Hepatocyte (in vitro differentiated cells): ENCODE measurements at places on chromosomes 6 and 20.

DNA sequence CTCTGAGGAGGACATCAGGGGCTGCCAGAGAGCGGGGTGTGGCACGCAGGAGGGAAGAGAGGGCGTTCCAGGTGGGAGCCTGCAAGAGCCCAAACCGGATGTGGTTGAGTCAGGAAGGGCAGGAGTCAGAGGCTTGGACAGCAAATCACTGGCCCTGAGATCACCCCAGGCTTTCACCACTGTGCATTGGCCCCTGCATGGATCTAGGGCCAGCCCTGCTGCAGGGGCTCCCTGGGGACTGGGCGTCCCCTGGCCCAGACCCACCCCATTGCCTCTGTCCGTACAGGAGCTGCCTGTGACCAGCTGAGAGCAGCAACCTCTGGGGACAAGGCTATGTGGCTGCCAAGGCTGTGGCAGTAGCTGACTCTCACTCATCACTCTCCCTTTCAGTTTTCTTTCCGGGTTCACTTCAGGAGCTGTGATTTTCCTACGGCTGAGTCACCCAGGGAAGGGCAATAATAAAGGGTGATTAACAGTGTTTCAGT, 33.9 kb downstream of the KCNK17 start:
- DNase-seq: peak; percentile 68

- no peak for DNase-seq
These were observed 99.7 kb upstream of the SNX9 start for GRCh38 chr6:157723376-157723775.

GRCh38 chr6:3446184-3446583, 10.7 kb downstream of the SLC22A23 start:
- no peak for DNase-seq

DNA sequence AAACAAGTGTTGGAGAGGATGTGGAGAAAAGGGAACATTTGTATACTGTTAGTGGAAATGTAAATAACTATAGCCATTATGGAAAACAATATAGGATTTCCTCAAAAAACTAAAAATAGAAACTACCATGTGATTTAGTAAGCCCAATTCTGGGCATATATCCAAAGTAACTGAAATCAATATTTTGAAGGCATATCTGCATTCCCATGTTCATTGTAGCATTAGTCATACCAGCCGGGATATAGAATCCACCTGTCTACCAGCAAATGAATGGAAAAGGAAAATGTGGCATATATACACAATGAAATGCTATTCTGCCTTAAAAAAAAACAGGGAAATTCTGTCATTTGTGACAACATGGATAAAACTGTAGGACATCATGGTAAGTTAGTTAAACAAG, 15.3 kb upstream of the C6orf58 start:
- DNase-seq: no peak

- DNase-seq: peak; percentile 38
These were observed 200.7 kb upstream of the BMP2 start for GRCh38 chr20:6566821-6567220.

DNA sequence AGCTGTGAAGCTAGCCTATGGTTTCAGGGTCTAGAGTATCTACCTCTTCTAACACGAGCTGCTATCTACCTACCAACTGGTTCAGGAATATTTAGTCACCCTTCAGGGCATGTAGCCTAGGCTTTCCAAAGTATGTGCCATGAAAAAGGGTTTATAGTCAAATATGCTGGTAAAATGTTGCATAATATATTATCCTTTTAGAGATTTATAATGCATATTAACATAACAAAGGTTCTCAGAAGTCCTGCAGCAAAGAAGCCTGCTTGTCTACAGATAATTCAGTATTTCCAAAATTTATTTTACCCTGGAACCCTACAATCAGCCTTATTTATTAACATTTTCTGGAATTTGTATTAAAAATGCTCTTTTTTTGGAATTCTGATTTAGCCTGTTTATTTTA, 56.0 kb downstream of the PRDM13 start:
- DNase-seq: no peak

DNA sequence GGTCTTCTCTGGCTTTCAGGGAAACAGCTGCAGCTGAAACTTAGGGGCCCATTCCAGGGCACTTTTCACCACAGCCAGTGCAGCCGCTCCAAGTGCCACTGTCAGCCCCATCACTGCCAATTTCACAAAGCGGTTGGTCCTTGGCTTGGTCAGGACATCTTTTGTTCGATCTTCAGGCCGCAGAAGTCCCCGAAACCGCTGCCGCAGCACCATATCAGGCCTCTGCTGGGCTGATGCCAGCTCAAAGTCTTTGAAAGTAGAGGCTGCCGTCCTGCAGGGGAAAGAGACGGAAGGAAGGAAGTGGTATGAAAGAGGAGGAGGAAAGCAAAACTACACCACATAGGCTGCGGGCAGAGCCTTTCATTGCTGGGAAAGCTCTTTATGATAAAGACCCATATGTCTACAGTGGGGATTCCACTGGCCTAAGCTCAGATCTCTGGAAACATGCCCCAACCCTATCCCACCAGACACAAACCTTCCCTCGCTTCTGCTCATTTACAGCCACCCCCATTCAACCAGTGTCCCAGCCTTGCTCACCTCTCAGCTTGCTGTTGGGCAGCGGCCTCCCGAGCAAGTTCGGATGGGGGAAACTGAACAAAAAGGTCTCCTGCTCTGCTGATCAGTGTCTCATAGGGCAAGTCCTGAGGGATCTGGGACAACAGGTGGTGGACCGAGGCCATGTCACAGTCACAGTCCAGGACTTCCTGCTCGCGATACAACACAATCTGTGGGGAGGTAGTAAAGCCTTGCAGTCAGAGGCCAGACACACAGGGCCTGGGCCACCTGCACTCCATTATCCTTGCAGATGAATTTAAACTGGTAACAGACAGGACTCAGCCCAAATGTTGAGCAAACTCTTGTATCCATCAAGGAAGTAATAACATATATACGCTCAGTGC, 23.5 kb downstream of the TBC1D20 start:
- no peak for DNase-seq

DNA sequence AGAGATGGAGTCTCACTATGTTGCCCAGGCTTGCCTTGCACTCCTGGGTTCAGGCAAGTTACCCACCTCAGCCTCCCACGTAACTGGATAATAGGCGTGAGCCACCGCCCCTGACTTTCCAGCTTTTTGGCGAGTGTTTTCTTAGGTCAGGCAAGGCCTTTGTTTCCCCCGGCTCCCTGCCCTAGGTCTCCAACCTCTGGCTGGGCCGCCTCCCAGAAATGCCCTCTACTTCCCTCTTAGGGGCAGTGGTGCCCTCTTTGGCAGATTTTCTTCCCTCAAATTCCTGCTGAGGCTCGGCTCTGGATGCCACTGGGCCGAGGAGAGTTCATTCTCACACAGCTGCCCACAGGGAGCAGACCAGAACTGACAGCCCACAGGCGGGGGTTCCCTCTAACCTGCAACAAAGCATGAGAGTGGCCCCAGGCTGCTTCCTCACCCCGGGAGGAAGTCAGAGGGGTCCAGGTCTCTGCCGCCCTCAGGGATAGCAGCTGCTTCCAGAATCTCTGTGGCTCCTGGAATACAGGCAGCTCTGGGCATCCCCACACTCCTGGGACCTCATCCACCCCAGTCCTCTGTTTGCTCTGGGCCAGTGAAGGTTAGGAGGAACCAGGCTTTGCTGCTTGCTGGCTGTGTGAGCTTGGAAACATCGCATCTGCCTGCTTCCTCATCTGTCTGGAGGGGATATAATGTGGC, 56.5 kb downstream of the TCP11 start:
- no peak for DNase-seq
